ENCODE measurements at places on chromosomes 1 and 21. TPM values are rescaled to one million over a fixed set of nuclear protein-coding genes. Genes with fewer than 3 reads are reported as not detected.

Gene LHX4
- total RNA-seq = not detected

Gene TCHHL1
- not detected for total RNA-seq

Gene SV2A
- total RNA-seq = 0.87 TPM

Gene S1PR1
- total RNA-seq = 2.7 TPM

Gene VHLL
- not detected for total RNA-seq

Gene SYT14
- total RNA-seq = 0.19 TPM

Gene ARHGAP30
- not detected for total RNA-seq

Gene CLCC1
- 23.7 TPM for total RNA-seq

Gene RNU1-4
- under 0.01 TPM for total RNA-seq

Gene ADAMTS5
- 8.4 TPM for total RNA-seq

Gene IL10
- total RNA-seq = not detected

Gene YARS1
- total RNA-seq = 53.9 TPM

Gene TPTE
- not detected for total RNA-seq

Gene OLIG2
- total RNA-seq = not detected

Gene FMO1
- 2.2 TPM for total RNA-seq

Gene RORC
- not detected for total RNA-seq

Gene GOLT1A
- total RNA-seq = not detected

Gene OVAAL
- total RNA-seq = not detected

Gene MFAP2
- total RNA-seq = 85.2 TPM

Gene SH3D21
- total RNA-seq = 2.6 TPM

Gene PIGR
- total RNA-seq = not detected

Data from cardiac ventricle fibroblast (primary cell).